Stimulated activated CD8-positive, alpha-beta memory T cell treated with anti-CD3 and anti-CD28 coated beads, Interleukin-7, amount 100 ng/mL, for 4 hours (primary cell): ENCODE measurements at places on chromosomes 3 and 15.

GRCh38 chr15:92633001-92633400, 22.6 kb downstream of the FAM174B start:
- no peak for DNase-seq

DNA sequence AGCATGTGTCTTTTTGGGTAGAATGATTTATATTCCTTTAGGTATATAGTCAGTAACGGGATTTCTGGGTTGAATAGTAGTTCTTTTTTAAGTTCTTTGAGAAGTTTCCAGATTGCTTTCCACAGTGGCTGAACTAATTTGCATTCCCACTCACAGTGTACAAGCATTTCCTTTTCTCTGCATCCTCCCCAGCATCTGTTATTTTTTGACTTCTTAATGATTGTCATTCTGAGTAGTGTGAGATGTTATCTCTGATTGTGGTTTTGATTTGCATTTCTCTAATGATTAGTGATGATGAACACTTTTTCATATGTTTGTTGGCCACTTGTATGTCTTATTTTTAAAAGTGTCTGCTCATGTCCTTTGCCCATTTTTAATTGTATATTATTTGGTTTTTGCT, 337.6 kb downstream of the EFHB start:
- no peak for DNase-seq

DNA sequence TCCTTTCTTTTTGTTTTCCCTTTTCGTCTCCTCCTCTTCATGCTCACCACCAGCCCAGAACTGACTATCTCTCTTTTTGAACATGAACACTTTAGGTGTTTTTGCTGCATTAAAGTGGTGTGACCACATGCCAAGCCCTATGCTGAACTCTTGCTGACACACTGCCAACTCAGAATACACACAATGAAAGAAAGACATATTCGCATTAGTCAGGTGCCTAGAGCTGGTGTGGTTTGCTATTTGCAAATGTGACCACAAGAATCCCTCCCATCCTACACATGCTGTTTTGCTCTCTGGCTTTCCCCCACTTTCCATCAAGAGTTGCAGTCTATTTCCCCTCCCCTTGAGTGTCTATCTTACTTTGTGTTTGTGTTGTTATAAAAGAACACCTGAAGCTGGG, 967.8 kb upstream of the CFAP20DC start:
- DNase-seq: peak; percentile 48

GRCh38 chr3:78337801-78338211, 1297.9 kb downstream of the ROBO2 start:
- no peak for DNase-seq

- DNase-seq: no peak
Measured at GRCh38 chr15:53917109-53917508, 61.1 kb upstream of the UNC13C start.

GRCh38 chr3:23319366-23320312, 116.5 kb downstream of the UBE2E2 start:
- DNase-seq: no peak

GRCh38 chr3:186021673-186022362, 84.0 kb upstream of the TRA2B start:
- DNase-seq: no peak

DNA sequence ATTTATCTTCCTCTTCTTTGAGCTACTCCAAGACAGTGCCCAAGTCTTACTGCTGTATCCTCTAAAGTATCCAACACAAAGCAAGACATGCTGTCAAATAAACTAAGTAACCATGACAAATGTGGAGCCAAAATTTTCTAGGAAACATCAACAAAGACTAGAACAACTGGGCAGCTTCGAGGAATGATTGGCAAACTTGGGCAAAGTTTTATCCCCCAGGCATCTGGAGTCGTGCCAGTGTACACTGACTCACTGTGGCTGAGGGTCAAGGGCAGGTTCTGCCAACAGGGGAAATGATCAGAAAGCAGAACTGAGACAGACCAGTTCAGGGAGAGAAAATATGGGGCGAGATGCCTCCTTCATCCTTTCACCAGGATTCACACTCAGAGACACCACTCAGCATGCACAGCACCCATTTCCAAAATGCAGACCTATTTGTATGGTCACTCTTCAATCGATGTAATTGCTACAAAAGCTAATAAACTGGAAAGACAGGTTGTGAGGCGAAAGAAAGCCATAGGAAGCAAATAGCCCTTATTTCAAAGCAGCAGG, 65.8 kb downstream of the MB21D2 start:
- no peak for DNase-seq

- DNase-seq: no peak
Measured at GRCh38 chr3:32455609-32456428, 46.8 kb downstream of the CMTM6 start.

- DNase-seq: no peak
Measured at GRCh38 chr3:138862531-138862923, 27.8 kb upstream of the PIK3CB start.

GRCh38 chr3:49722896-49723295, 855 bp downstream of the GMPPB start:
- no peak for DNase-seq

GRCh38 chr3:194380326-194380725, 10.8 kb upstream of the LRRC15 start:
- DNase-seq: no peak

- no peak for DNase-seq
Measured at GRCh38 chr3:7957024-7957423, 544.6 kb upstream of the LMCD1 start.
